ENCODE measurements at places on chromosomes 2 and 18.

GRCh38 chr18:62455222-62455621 is 67.6 kb upstream of the ZCCHC2 start:
- DNase-seq, result no peak

DNA sequence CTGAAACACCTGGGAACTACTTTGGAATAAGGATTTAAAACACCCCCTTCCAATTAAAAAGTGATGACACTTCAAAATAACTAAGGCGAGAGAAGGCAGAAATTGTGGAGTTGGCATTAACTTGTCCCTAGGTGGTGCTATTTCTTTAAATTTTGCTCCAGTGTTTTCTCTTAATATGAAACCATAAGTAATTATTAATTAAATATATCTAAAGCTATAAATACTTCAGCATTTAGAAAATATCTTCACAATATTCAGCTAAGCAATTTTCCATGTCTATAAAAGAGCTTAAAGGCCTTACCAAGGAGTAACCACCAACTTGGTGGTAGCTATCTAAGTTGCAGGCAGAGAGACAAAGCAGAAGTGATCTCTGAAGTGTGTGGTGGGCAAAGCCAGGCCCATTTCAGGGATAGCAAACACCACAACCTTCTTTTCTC is 186.8 kb upstream of the PGAP1 start:
- DNase-seq, result peak; percentile 10

GRCh38 chr18:57427429-57428201 is 7.6 kb upstream of the ONECUT2 start:
- DNase-seq, result no peak

GRCh38 chr18:51278045-51278649 is 80.7 kb upstream of the MEX3C start:
- DNase-seq, result no peak

GRCh38 chr2:74828543-74828942 is 5.4 kb upstream of the HK2 start:
- DNase-seq, result no peak

- DNase-seq, result peak; percentile 62
Measured at GRCh38 chr2:47771211-47771610, 11.7 kb upstream of the MSH6 start.

DNA sequence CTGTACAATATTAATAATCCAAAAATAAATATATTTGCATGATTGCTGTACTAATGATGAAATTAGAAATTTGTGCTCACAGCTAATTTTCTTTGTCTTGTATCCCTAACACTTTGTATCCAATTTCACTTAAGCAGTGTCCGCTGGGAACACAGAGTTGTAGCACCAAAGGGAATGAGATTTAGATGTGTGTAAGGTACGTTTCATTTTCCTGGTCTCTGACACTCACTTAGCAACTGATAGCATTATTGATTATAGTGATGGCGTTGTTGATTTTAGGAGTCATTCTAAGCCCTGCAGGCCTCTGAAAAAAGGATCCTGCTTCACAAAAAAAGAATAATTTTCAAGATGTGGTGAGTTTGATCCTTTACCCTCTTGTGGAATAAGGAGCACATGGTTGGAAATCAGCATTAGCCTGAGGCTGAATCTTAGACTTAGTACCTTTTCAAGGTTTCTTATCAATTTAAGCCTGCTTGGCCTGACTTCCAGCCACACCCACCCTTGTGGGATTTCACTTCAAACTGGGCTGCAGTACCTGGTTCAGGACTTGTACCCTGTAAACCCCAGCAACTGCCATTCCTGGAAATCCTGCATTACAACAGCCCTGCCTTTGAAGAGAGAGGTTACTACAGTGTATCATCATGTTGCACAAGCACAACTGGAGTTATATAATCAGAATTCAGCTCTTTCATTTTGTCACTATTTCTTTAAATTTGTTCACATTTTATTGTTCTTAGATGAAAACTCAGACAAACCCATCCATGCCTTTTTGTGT is 116.2 kb downstream of the RND3 start:
- no peak for DNase-seq

DNA sequence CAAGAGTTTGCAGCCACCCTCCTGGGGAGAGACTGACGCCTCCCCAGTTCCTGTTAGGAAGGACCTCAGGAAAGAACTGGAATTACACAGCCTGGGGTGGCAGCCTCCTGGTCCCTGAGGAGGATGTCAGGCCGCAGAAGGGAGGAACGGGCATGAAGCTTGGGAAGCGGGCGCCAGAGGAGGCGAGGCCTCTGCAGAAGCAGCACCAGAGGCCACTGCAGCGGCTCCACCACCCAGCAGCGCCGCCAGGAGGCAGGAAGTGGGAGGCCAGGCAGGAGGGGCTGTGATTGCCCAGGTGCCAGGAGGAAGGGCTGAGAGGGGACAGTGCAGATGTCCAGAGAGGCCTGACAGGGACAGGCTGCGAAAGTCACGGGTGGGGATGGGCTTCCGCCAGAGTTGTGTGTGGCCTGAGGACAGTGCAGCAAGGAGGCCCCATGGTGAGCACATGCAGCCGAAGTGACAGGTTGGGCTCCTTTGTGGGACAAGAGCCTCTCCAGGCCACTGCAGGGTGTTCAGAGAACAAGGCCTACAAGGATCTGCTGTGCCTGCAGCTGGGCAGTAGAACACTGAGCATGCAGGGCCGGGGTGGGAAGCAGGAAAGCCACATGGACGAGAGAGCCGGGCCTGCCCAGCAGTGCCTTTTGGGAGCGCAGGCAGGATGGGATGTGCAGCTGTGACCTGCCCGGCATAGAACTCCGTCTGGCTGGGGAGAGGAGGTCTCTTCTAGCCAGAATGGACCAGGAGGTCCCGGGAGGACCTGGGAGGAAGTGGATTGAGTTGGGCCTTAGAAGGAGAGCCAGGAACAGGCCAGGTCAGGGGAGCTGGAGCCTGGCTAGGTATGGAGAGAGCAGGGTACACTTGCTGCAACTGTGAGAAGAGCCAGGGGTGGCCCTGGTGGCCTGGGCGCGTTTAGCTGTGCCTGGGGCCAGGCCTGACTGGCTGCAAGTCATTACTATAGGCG is 39.1 kb upstream of the ALPP start:
- no peak for DNase-seq

DNA sequence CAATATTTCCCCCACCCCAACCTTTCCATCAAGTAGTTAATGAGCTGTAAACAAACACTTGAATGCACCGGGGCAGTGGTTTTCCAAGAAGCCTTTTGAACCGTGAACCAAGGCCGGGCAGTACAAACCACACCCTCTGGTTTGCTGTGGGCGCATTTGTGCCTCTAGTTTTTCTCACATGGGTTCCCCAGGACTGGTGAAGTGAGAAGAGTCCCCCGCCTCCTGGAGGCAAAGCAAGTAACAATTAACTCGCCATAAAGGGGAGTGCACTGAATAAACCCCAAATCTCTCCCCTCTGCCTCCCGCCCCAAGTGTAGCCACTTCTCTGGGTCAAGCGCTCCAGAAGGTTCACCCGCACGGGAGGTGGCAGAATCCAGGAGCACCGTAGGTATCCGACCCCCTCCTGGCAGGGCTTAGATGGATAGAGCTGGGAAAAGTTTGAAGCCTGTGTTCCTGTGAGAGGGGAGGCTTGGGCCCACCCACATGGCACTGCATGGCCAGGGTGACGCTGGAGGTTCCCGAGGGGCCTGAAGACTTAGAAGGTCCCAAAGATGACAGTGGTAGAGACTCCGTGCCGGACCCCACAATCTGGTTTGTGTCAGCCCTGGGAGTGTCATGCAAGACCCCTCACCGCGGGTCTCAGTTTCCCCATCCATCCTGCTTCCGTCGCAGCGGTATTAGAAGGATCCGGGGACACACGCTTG is 182.2 kb downstream of the SMAD2 start:
- no peak for DNase-seq

GRCh38 chr2:135208016-135208415 is 155.9 kb downstream of the RAB3GAP1 start:
- DNase-seq, result no peak

- no peak for DNase-seq
Measured at GRCh38 chr2:54669677-54670484, 53.6 kb upstream of the EML6 start.

DNA sequence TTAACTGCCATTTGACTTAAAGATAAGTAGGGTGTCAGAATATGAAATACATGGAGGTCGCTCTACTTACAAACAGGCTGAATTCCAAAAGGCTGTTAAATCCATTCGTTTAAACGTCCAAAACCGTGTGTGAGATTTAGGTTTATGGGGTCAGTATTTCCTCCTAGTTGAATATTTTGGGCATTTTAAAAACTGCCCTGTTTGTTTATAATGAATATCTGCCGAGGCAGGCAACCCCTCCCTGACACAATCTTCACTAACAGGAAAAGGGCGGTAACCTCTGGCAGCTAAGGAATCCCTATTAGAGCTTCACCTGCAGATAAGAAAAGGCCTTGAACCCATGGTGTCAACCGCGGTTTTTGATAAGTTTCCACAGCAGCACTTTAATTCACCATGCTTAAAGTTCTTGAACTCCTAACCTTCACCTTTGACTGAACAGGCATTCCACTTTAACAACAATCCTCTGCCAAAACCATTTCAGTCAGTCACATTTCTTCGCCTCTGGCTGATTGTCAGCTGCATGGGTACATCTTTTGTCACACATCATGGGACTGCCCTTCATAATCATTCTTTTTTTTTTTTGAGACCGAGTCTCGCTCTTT is 17.8 kb downstream of the TRAK2 start:
- no peak for DNase-seq

- no peak for DNase-seq
Measured at GRCh38 chr2:189049709-189050164, 75.6 kb downstream of the COL3A1 start.

GRCh38 chr2:201483342-201483741 is 31.8 kb downstream of the STRADB start:
- DNase-seq, result no peak

- no peak for DNase-seq
Measured at GRCh38 chr2:192591617-192592016, 396.9 kb upstream of the TMEFF2 start.

DNA sequence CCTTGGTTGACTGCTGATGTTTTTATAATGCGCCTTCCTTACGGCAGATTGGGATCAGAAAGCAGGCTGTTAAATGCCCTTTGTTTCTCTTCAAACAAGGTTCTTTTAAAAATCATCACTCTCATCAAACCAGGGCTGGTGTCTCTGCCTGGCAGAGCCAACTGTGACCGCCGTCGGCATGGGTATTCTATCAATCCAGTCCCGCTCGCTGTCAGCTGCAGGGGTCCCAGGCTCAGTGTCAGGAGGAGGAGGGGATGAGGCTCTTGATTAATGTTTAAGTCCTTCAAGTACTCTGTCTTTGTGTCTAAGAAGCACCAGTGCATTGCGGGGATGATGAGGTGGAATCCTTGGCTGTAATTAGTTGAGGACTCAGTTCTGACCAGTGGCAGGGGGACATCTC is 348.1 kb downstream of the RNF144A start:
- DNase-seq, result no peak

DNA sequence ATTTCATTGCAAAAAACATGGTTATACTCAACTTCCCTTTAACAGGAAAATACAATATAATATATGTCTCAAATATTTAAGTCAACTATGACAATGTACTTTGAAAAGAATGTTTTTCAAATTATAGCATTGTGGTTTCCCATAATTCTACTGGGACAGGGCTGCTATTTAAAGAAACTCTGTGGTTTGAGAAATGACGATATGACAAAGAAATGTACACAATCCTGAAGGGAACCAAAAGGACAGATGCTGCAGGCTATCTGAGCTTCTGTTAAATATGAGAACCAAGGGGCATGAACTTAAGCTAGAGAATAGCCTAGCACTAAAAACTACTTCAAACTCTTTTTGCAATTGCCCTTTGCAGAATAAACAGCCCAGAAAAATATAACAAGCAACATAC is 415.9 kb downstream of the GRB14 start:
- DNase-seq, result no peak

DNA sequence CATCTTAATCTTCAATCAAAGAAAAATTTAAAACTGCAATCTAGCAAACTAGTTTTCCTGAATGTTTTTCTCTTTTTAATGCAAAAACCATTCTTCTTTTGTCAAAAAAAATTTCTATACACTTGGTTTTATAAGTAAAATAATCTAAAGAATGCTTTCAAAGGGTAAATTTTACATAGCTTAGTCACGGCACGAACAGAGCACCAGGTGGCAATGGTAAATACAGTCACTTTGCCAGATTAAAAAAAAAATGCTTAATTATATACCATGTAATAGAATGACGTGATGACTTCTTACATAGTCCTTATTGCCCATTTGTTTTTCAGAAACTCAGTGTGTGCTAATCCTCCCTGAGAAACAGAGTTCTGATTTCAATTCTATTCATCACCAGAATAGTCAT is 10.4 kb downstream of the FEZ2 start:
- no peak for DNase-seq

DNA sequence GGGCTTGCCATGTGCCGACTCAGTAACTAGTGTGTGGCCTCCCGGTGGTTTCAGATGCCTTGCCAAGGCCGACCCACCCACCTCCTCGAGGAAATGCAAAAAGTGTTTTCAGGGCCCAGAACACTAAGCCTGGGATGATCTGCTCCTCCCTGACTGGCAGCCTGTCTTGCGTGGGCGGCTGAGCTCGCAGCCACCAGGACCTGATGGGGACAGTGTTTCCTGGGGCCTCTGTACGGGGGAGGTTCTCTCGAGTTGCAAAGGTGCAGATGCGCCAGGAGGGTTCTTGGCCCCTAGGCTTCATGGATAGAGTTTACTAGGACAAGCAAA is 85.2 kb downstream of the GLI2 start:
- no peak for DNase-seq

Measured in T47D (cell line).